ENCODE measurements at places on chromosomes 5 and 9.

DNA sequence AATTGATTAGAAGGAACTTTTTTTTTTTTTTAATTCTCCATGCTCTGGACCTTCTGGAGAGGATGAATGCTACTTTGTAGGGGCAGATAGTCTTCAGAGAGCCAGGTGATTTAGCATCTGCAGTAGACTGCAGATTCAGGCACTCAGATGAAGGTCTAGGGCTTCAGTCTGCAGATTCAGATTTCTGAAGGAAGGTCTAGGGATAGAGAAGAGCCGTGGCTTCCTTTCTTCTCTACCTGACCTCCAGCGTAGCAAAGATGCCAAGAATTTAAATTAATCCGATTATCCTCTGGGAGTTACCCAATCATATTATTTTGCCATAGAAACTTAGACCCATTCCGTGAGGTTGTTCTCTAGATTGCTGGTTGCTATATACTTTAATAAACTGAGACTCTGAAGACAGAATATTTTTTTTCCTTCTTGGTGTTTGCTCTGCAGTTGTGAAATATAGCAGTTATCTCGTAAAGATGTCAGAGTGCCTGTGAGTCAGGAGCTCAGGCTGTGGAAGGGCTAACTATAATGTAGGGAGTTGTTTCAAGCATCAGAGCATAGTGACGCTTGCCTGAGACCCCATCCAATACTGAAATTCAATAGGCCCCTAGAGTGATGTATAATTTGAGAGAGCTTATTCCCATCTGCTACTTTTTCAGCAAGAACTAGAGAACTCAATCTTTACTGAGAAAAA is 132.7 kb upstream of the SLC12A2 start:
- DNase-seq = no peak

DNA sequence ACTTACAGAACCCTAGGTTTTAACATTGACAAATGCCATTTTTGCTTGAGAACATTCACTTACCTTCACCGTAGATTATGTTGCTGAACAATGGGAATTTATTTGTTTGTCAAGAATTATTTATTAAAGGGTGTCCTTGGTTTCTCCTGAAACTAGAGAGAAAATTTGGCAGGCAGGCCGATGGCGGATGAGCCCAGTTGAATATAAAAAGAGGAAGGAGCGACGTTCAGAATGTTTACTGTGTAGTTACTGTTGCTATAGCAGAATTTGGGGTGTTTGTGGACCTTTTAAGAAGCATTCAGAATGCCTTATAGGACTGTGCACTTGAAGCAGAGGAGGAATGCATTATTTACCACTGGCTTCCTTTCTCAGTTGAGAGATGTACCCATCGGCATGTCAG is 268.2 kb downstream of the CDH10 start:
- DNase-seq = no peak

- no peak for DNase-seq
Measured at GRCh38 chr9:14522627-14523379, 170.4 kb downstream of the ZDHHC21 start.

DNA sequence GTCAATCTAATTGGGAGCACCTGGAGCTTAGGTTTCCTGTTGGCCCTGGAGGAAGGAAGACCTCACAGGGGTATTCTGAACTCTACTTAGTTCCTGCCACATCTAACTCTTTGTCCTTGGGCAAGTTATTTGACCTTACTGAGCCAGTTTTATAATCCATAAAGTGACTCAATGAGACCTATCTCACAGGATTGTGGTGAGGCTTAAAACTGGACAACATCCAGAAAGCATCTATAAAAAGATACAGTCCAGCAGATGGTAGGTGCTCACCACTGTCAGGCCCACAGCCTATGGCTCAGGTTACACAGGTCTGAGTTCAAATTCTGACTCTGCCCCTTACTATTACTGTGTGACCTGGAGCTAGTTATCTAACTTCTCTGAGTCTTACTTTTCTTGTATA is 23.3 kb downstream of the KCNV2 start:
- DNase-seq = no peak

GRCh38 chr5:148228392-148228984 is 9.8 kb upstream of the MARCOL start:
- no peak for DNase-seq

DNA sequence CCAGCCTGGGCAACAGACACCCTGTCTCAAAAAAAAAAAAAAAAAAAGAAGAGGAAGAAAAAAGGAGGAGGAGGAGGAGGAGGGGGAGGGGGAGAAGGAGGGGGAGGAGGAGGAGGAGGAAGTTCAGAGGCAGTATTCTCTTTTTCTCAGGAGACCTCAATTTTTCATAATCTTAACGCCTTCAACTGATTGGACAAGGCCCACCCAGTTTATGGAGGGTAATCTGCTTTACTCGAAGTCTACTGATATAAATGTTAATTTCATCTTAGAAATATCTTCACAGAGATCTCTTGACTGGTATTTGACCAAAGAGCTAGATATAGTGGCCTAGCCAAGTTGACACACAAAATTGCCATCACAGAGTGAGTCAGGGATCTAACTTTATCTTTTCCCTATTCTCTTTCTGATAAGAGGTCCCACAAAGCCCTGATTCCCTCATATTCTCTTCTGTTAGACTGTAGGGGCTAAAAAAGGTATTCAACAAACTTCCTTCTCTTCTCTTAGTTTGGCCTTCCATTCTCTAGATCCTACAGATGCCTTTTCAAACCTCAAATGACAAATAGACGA is 115.5 kb upstream of the ABCA1 start:
- no peak for DNase-seq

DNA sequence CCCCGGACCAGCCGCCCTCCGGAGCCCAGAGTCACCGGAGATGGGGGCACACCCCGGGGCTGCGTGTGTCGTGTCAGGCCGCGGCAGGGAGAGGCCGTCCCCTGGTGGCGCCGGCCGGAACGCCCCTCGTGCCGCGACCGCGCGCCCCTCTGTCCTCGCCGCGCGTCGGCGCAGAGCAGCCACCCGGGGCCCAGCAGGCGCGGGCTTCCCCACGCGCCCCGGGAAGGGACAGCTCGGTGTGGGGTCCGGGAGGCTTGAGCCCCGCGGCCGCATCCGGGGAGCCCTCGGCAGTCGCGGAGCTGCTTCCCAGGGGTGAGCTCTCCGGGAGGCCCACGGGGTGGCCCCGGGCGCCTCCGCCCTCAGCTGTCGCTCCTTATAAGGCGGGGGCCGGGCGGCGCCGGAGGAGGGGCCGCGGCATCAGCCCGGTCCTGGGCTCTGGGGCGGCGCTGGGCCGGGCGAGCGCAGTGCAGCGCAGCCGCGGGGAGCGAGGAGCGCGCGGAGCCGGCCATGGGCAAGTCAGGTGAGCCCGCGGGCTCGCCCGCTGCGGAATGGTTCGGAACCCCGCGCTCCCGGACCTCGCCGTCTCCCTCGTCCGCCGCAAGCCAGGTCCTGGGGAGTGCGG is at the start of gene GLIPR2:
Gene GLIPR2, plus strand, starts transcription at position 462 of the 622 bp plus-strand sequence. Its CDS starts 46 bp downstream, at position 508.
- peak; percentile 62 for DNase-seq

DNA sequence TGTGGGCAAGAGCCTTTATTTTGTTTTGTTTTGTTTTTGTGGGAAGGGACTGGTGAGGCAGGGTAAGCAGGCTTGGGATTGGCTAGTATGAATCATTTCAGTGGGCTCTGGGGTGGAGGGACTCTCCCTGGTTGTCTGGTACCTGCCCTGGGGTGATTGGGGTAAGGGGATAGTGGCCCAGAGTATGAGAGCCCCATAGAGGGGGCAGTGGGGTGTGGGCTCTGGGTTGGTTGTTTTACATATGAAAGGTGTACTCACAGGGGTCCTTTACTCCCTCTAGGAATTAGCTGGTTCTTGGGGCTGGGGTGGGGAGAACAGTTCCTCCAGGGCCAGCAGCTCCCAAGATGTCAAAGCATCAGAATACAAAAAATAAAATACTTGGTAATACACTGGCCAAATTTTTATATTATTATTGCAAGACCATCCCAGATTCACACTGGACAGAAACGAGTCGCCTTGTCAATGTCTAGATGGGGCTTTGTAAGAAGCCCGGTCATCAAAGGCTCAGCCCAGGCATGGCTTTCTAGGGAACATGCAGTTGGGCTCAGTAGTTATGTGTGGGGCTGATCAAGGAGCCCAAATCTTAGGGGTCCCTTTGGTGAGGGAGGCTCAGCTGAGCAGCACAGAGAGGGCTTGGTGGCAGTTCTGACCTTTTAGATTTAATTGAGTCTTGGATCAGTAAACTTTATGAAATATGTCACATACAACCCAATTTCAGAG is 190.5 kb downstream of the NXNL2 start:
- no peak for DNase-seq

GRCh38 chr5:87282269-87282668 is 14.6 kb downstream of the RASA1 start:
- DNase-seq = no peak
